ENCODE measurements at places on chromosomes 13 and 19.

DNA sequence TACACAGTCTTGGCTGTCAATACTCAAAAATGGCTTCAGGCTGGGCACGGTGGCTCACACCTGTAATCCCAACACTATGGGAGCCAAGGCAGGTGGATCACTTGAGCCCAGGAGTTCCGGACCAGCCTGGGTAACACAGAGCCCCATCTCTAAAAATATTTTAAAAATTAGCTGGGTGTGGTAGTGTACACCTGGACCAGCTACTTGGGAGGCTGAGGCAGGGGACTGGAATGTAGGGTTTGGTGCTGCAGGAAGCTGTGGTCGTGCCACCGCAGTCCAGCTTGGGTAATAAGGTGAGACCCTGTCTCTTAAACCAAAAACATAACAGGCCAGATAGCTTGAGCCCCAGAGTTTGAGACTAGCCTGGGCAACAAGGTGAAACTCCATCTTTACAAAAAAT is 6.7 kb upstream of the CHERP start:
- no peak for DNase-seq

- DNase-seq, result no peak
These were observed 2.3 kb downstream of the MATK start for GRCh38 chr19:3783660-3784584.

DNA sequence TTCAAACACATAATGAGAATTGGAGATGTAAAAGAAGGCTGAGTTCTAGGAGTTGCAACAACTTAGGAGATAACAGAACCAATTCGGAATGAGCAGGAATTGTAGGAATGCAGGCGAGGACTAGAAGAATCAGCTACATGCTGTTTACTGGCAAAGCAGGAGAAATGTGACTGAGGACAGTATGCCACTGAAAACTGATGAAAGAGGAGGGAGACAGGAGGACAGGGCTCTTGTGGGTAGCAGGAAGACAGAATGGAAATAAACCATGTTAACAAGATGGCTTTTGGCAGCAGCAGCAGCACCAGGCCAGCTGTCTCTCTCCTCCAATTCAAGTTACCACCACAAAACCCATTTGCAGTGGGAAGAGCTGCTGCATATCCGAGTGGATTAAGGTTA is 91.0 kb upstream of the SLC15A1 start:
- DNase-seq, result no peak

DNA sequence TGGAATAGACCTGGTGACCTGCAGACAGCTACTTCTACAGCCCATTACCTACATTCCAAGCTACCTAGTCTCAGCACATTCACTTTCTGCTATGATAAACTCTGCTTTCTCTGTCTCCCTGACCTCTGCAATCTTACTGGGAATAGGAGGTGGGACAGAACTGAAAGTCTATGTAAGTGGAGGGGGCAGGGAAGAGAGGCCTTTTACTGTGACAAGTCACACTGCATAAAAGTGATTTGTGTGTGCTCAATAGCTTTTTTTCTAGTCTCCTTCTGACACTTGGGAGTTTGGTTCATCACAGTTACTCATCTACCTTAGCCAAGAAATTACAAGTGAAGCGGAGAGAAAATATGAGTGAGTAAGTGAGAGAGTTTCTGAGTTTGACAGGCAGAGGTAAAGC is 322.4 kb downstream of the OLFM4 start:
- no peak for DNase-seq

DNA sequence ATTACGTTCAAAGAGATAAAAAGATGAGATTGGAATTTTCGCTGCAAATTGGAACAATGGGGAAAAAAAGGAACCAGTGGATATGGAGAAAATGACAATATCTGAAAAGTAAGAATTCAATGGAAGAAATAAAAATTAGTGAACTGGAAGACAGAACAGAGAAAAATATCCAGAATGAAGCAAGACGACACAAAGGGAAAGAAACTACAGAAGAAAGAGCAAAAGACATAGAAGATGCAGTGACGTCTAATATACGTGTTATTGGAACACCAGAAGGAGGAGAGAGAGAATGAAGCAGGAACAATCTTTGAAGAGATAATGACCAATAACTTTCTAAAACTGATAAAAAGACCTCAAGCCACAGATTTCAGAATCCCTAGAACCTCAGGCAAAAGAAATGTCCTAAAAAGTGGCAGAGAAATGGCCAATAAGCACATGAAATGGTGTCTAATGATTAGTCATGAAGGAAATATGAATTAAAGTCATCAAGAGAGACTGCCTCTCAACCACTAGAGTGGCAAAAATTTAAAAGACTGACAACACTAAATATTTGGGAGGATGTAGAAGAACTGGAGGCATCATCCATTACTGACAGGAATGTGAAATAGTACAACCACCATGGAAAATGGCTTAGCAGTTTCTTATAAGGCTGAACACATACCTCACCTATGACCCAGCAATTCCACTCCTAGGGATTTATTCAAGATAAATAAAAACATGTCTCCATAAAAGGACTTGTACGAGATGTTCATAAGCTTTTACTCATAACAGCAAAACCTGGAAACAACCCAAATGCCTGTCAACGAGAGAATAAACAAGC is 56.5 kb downstream of the GADD45B start:
- DNase-seq, result peak; percentile 96

GRCh38 chr19:33348301-33349010 is 25.1 kb upstream of the CEBPG start:
- DNase-seq, result no peak

GRCh38 chr13:75180805-75181455 is 301.0 kb downstream of the TBC1D4 start:
- DNase-seq, result peak; percentile 83

DNA sequence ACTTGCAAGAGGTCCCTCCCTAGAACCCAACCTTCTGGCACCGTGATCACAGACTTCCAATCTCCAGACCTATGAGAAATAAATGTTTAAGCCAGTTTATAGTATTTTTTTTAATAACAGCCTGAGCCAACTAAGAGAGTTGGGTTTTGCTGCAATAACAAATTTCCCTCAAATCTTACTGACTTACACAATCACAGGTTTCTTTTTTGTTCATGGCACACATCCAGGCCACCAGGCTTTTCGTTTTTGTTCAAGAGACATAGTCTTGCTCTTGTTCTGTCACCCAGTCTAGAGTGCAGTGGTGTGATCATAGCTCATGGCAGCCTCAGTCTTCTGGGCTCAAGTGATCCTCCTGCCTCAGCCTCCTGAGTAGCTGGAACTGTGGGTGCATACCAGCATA is 2.0 kb upstream of the SELENOV start:
- DNase-seq, result no peak

- no peak for DNase-seq
These were observed 345 bp downstream of the ZNF257 start for GRCh38 chr19:22052644-22053013.

- DNase-seq, result no peak
These were observed 18.2 kb downstream of the ELAVL1 start for GRCh38 chr19:7987114-7987768.

DNA sequence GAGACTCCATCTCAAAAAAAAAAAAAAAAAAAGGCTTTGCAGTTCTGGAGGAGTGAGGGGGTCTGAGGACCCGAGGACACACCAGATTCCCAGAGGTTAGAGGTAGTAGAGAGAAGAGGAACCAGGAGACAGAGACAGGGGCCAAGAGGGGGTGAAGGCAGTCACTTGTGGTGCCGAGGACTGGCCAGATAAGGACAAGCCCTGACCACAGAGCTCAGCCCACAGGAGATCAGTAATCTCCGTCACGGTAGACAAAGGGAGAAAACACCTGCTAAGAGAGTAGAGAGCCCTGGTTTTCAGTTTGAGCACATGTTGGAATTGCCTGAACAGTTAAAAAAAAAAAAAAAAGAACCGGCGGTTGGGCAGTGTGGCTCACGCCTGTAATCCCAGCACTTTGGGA is 1.7 kb upstream of the PRAM1 start:
- no peak for DNase-seq

DNA sequence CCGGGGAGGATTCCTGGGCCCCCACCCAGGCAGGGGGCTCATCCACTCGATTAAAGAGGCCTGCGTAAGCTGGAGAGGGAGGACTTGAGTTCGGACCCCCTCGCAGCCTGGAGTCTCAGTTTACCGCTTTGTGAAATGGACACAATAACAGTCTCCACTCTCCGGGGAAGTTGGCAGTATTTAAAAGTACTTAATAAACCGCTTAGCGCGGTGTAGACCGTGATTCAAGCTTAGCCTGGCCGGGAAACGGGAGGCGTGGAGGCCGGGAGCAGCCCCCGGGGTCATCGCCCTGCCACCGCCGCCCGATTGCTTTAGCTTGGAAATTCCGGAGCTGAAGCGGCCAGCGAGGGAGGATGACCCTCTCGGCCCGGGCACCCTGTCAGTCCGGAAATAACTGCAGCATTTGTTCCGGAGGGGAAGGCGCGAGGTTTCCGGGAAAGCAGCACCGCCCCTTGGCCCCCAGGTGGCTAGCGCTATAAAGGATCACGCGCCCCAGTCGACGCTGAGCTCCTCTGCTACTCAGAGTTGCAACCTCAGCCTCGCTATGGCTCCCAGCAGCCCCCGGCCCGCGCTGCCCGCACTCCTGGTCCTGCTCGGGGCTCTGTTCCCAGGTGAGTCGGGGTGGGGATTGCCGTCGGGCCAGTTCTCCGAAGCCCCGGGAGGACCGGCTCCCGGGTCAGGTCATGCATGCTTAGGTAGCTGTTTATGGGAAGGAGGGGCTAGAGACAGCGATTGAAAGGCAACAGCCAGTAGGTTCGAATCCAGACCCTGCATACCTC is at the start of gene ICAM1:
Gene ICAM1, plus strand, starts transcription at position 505 of the 779 bp plus-strand sequence. Its CDS starts 40 bp downstream, at position 545.
- DNase-seq, result no peak

GRCh38 chr19:7986321-7987113 is 18.9 kb downstream of the ELAVL1 start:
- no peak for DNase-seq

DNA sequence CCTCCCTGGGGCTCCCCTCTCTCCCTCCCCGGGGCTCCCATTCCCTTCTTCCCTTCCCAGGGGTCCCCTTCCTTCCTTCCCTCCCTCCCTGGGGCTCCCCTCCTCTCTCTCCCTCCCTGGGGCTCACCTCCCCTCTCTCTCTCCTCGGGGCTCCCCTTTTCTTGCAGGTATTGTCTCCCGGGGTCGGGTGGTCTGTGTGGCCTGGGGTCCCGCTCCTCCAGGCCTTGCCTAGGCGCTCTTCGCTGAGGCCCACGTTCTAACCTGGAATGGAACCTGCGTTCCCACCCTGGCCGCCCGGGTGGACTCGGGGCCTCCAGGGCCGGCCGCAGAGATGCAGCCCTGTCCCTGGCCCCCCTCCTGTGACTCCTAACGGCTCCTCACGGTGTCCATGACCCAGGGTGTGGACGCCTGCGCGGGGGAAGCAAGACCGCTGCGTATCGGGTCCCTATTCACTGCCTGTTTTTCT is 940 bp upstream of the DCUN1D2 start:
- no peak for DNase-seq

DNA sequence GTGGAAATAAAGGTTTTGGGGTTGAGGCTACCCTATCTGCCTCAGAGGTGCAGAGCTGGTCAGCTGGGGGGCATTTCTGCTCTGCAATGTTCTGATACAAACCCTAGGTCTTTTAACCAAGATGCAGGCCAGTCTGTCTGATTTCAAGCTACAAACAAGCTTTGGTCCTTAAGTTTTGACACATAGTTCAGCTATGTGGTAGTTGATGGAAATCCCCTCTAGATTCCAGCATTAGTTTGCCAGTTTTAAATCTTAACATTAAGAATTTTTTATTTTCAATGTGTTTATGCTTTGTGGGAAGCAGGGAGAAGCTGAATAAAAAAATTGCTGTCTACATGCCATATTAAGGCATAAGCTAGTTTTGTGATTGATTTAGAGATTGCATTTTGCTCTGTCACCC is 225.7 kb downstream of the LMO7 start:
- no peak for DNase-seq

DNA sequence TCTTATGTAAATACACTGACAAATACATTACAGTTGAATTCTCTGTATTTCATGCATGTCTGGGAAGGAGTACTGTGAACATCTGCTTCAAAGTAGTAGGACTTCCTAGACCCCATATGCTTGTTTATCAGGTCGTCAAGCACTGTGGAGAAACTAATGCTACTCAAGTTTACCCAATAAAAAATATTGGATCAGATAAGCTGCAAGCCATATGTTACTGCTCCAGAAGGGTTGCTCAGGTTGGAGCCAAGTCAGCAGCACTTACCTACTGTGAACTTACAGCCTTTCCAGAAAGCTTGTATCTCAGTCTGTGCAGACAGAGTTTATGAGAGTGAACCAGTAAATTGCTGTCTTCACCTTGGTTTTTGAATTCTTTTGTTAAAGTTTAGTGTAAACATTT is 36.2 kb downstream of the SLAIN1 start:
- DNase-seq, result no peak

- DNase-seq, result no peak
These were observed 553.4 kb upstream of the KLF12 start for GRCh38 chr13:74687442-74688182.

GRCh38 chr19:48136547-48136946 is 25.9 kb upstream of the PLA2G4C start:
- DNase-seq, result no peak

GRCh38 chr13:80276371-80277289 is 64.3 kb downstream of the SPRY2 start:
- peak; percentile 22 for DNase-seq

DNA sequence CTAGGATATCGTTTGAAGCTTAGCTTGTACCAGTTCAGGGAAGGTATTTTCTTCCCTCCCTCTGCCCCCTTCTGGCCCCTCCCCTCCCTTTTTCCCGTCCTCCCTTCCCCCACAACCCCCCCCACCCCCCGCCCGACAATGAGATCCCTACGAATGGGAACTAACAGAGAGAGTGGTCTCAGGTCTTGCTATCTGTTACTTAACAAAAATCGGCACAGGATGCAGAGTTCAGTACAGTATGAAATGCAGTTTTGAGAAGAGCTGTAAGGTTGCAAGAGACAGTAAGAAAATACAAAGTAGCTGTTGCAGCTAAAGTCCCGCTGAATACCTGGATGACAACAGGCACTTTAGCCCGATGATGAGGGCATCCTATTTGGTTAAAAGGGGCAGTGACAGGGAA is 3.1 kb upstream of the DACH1 start:
- DNase-seq, result no peak

- no peak for DNase-seq
These were observed 7.5 kb upstream of the ZBTB32 start for GRCh38 chr19:35696835-35697234.

- no peak for DNase-seq
These were observed 6.2 kb upstream of the SDHAF1 start for GRCh38 chr19:35988824-35989223.

DNA sequence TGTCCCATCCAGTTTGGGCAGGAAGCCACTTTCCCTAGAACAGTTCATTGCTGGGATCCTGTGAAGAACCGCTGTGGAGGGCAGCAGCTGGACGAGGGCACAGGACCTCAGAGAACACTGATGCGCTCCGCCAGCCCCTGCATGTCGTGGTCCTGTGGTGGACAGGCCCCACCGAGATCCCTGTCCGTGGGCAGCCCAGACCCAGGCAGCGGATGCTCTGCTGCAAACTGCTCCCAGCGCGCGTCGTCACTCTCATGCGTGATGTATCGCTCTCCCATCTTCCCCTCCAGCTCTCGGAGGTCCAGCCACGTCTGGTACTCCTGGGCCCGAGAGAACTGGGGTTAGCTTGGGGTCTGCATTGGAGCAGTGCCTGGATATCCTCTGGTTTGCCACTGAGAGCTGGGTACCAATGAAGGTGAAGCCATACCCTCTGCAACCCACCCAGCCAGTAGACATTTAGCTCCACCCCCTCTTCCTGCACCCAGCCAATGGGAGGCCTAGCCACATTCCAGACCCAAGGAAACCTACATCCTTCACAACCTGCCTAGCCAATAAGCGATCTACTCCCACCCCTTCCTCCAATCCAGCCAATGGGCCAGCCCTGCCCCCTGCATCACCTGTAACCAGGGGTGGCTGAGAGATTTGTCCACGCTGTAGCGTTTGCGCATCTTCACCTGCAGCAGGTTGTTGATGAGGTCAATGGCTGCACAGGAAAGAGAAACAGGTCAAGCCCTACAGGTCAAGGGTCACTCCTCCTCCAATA is 13.6 kb upstream of the DACT3 start:
- DNase-seq, result no peak
